NK-92 treated with Interleukin-12 subunit alpha and Interleukin-12 subunit beta, amount 100 ng/mL, for 24 hours (cell line): ENCODE measurements at places on chromosomes 6 and 20.

DNA sequence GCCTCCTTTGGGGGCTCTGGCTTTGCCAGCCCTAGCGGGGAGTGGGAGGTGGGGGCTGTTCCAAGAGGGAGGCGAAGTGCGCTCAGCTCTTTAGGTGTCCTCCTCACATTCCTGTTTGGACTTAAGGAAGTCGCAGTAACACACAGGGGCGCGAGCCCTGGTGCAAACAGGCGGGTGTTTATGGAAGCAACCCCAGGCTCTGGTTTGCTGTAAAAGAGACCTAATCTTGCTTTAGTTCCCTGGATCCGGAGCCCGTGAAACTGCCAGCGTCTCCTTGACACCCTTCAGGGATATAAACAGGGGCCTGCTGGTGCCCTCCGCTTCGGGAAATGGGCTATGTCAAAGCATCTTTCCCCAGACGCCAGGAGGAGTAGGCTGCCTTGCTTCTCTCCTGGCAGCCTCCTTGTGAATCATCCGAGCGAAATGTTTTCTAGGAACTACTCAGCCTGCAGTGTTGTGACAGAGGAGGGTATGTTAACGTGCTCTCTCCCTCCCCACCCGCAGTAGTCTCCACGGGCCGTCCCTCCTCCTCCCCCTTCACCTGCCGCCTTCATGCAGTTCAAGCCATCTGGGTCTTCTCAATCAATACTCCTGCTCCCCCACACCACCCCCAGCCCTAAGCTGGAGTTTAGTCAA lies 168.0 kb upstream of the LRFN2 start:
- DNase-seq, result no peak

- DNase-seq, result no peak
Measured at GRCh38 chr20:46000262-46000996, 8.3 kb upstream of the MMP9 start.

DNA sequence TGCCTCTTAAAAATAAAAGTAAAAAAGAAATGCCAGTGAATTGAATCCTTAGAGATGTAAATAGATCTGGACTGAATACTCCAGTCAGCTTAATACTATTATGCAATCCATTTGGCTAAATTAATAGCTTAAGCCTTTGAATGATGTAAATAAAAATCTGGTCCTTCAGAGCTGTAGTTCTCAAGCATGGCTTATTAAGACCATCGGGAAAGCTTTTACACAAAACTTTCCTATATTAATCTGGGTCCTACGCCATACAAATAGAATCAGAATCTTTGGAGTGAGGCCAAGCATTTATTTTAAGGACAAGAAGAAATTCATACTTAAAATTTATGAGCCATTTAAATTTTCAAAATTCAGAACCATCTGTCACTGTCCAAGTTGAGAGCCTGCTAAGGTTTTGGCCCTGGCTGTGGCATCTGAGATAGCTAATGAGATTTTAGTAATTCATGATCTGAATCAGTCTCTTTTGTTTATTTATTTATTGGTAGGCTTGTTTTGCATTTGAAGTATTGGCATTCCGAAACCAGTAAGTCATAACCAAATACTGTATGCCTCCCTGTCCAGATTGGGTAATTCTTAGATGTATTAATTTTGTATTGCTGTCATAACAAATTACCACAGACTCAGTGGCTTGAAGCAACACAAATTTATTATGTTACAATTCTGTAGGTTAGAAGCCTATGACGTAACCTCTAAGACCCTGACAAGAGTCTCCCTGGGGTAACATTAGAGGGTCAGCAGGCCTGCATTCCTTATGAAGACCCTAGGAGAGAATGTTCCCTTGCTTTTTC lies 228.1 kb upstream of the RAB32 start:
- no peak for DNase-seq

DNA sequence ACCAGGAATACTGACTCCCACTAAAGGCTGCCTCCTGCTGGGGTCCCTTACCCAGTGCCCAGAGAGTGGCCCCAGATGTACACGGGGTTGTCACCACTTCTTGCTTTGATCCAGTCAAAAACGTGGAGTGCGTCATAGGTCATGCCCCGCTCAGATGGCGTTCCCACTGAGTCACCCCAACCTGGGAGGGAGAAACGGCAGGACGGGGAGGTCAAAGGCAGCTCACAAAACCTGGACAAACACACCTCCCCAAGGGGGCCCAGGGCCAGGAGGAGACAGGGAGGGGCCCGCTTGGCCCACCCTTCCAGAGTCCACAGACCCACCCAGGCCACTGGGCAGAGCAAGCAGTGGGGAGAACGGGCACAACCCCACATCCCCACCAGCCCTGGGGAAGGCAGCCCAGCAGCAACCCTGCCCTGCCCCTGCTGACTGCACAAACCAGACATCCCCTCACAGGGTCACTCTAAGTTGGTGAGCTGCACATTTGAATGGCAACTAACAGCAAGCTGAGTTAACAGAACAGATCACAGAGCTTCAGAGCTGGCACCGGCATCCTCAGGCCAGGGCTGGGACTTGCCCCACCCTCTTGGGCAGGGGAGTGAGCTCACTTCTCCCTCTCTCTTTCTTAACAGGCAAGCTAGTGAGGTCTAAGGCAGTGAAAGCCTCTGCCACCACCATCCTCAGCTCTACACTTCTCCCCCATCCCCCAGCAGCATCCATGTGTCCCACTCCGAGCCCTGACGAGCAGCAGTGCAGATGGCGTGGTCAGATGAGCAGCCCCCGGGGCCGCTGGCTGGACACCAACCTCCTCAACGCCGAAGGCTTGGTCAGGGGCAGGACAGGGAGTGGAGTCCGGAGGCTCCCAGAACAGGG lies 61.7 kb downstream of the PYGB start:
- no peak for DNase-seq

DNA sequence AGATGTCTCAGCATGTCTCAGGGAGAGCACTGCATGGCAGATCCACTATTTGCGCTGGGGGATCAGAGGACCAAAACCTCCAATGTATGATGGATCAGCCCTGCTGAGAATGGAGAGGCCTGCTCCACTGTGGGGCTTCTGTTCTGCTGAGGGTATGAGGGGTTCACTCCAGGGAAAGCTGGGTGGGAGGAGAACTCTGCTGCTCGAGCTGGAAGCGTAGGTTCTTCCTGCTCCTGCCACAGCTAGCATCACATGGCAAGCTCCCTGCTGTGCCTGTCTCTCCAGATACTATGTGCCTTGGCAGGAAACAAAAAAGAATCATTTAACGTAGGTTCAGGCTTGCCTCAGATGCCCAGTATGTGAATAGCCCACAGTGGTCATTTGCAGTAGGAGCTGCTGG lies 105.8 kb downstream of the EPM2A start:
- DNase-seq, result no peak

GRCh38 chr6:127519469-127519785 lies 292 bp upstream of the MTCL3 start:
- no peak for DNase-seq

DNA sequence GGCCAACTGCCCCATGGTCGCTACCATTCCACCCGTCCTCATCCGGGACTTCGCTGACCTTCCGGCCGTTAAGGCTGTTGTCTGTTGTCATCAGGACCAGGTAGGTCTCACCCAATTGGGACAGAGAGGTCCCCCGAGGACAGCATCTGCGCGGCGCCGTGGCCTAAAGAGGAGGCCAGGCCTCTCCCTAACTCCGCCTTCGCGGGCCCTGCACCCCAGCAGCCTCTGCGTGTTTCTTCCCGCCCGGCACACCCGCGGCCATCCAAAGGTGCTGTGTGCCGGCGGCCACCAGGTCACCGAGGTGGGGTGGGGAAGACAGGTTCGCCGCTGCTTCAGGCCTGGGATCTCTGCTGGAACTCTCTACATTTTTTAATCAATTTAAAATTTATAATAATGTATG lies 9.0 kb downstream of the OR2W1 start:
- DNase-seq, result no peak

DNA sequence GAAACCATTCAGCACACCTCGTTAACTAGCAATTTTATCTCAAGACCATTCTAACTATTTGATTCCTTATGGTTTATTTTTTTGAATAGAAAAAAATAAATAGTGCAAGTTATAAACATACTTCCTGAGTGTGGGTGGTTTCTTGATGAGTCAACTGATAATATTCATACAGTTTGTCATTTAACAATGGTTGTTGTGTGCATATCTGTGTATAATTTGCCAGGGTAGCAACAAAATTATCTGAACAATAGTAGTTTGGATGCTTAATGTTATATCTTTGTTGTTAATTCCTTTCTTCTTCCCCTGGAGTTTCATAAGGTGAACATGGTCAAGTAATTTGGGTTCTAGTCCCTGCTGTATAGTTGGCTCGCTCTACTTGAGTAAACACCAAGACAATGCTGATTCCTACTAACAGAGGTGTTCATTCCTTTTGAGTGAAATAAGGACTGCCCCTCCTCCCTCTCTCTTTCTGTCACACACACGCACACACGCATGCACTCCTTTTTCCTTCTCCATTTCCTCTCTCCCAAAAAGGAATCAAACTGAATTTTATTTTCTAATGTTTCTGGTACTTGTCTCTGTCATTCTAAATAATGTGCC lies 938.1 kb upstream of the EPHA7 start:
- DNase-seq, result no peak

- DNase-seq, result no peak
Measured at GRCh38 chr6:147238906-147239305, 34.7 kb downstream of the STXBP5 start.

GRCh38 chr6:154623391-154623790 lies 109.8 kb upstream of the SCAF8 start:
- no peak for DNase-seq

- DNase-seq, result no peak
Measured at GRCh38 chr20:911882-912600, 4.1 kb downstream of the ANGPT4 start.

DNA sequence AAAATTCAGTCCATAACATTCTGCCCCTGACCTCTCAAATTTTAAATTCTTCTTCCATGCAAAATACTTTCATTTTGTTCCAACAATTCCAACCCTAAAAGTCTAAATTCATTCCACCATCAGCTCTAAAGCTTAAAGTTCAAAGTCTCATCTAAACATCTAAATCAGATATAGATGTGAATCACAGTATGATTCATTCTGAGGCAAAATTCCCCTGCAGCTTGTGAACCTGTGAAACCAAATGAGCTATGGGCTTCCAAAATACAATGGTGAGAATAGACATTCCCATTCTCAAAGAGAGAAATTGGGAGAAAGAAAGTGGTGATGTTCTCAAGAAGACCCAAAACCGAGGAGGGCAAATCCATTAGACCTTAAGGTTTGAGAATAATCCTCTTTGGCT lies 309.8 kb downstream of the HIVEP2 start:
- no peak for DNase-seq

GRCh38 chr6:127423921-127424320 lies 35.3 kb downstream of the KIAA0408 start:
- no peak for DNase-seq

DNA sequence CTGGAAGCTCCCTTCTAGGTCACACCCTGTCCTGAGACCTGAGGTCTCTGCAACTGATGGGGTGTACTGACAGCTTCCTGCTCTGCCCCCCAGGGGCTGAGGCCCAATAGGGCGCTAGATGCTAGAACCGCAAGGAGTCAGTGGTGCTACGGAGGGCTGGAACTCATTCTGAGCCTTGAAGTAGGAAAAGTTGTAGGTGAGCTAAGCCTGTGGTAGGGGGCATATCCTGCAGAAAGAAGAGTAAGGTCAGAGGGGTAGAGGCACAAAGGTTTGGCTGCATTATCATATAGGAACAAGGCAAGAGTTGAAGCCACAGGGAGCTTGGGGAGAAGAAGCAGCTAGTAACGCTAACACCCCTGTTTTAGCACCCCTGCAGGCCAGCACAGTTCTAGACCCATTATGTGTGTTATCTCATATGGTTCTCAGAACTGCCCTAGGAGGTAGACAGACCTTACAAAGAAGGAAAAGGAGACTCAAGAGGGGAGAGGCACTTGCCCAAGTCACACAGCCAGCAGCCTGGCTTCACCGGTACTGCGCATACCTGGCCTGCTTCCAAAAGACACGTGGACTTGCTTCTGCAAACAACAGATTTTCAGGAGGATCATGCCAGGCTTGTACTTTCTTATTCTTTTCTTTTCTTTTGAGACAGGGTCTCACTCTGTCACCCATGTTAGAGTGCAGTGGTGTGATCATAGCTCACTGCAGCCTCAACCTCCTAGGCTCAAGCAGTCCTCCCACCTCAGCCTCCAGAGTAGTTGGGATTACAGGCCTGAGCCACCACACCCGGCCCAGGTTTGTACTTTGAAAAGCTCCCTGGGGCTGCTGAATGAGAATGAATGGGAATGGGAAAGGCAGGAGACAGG lies 156.1 kb downstream of the MRPL14 start:
- no peak for DNase-seq

- no peak for DNase-seq
Measured at GRCh38 chr6:55897346-55897745, 22.0 kb upstream of the BMP5 start.

- DNase-seq, result no peak
Measured at GRCh38 chr6:159169193-159169555, at the start of gene FNDC1. FNDC1 (plus strand) TSS chr6:159169400; CDS start chr6:159169597, 197 bp downstream.

- DNase-seq, result no peak
Measured at GRCh38 chr20:62174021-62174804, 8.6 kb upstream of the MTG2 start.

- DNase-seq, result no peak
Measured at GRCh38 chr6:144528743-144529425, 243.7 kb downstream of the UTRN start.

DNA sequence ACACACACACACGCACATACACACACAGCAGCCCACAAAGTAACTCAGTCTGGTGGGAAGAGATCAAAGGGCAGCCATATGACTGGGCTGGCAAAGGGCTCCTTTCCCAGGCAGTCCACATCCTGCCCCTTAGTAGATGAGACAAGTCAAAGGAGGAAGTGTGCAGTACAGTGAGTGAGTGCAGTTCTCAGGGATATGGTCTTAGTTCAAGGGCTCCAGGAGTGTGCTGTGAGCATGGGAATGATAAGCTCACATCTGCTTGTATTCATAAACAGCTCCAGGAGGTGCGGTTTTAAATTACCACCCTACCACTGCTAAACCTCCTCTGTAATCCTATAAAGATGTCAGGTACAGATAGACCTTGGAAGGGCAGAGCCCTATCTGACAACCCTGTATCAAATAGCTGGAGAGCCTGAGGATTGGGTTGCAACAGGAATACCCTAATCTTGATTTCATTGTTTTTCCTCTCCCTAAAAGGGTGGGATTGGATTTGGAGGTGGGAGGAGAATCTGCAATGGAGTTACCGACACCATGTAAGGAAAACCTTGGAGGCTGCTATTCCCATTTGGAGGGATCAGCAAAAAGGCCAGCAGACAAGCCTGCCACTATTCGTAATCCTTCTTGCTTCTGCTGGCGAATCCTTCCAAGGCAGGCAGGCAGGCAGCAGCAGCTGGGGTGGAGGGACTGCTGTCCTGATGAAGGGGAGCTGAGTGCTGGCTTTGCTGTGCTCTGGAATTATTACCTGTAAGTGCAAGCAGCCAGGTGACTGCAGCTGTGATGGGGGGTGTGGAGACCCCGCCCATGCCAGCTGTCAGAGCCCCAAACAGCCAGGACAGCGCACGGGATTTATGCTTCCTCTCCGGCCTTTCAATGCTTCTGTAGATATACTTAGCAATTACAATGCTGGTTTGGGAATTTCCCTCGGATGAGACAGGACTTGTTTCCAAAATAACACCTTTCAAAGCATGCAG lies 342.7 kb downstream of the PRL start:
- DNase-seq, result no peak

DNA sequence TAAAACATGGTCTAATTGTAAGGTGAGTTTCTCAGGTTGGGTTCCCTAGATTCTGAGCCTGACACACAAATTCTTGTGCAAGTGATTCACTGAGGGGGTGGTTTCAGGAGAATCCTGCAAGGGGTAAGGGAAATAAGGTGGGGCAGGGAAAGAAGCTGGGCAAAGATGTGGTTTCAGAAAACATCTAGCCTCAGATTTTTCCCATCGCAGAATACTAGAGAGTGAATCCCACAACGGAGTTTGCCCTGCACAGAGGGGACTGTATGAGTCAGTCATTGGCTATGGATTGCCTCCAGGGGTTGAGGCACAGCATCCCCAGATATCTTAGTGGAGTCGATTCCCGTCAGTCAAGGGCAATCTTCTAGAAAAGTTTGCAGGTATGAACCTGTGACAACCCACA lies 65.2 kb downstream of the PRL start:
- DNase-seq, result no peak
